Right atrium auricular region (tissue), 2 donors: ENCODE measurements at places on chromosomes 5 and 9.

GRCh38 chr5:56384186-56384585 is 151.1 kb upstream of the ANKRD55 start:
- no peak for DNase-seq

DNA sequence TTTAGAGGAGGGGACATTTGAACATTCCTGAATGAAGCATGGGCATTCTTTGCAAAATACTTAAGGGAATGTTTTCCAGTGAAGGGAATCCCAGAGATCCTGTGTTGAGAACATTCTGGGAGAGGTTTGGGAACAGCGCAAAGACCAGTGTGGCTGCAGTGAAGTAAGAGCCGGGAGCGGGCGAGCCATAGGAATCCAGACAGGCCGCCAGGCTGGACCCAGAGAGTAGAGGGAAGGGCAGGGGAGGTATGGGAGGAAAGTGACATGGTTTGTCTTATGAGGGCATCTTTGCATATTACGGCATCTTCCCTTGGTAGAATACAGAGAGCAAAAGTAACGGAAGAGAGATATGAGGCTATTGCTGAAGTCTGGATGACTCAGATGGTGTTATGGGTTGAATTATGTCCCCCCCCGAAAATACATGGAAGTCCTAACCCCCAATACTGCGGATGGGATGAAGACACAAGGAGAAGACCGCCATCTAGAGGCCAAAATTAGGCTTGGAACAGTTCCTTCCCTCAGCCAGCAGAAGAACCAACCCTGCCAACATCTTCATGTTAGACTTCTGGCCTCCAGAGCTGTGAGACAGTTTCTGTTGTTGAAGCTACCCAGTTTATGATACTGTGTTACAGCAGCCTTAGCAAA is 268.2 kb downstream of the MAST4 start:
- DNase-seq: no peak

DNA sequence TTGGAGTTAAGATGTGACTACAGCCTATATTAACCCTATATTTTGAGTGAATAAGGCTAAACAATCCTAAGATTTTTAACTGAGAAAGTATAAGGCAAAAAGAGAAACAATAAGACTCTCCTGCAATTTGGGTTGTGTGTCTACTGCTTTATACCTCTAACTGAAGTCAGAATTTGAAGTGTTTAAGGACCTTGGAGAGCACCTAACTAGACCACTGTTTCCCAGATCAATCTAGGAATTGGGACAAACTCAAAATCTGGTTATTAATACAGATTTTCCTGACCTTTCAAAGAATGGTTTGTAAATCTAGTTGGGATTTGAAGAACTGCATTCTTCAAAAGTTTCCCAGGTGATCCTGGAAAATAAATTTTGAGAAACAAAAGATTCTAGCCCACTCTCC is 42.1 kb downstream of the GABRA1 start:
- no peak for DNase-seq

DNA sequence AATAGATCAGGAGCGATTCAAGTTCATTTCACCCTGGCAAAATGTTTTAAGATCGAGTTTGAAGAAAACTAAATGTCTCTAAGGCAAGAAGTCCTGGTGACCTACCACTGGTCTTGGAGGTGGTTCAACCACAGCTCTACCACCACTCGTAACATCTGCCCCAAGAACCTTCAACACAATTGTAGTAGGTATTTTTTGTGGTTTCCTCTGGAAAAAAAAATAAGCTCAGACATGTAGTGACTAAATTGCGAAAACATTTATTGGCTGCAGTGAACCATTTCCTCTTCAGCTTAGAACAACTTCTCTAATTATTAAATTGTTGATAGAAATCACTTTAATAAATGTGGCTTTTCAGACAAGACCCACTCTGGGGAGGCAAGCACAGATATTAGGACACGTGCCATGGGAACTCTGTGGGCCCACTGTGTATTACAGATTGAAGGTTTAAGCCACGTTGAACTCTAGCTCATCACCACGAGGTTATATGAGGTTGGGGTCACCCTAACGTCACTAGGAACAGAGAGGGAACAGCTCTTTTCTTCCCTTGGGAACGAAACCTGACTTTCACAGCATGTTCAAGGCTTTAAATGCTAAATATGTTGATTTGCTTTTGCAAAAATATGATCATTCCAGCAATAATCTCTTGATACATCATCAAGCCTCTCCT is 142.9 kb downstream of the HSD17B3 start:
- no peak for DNase-seq

DNA sequence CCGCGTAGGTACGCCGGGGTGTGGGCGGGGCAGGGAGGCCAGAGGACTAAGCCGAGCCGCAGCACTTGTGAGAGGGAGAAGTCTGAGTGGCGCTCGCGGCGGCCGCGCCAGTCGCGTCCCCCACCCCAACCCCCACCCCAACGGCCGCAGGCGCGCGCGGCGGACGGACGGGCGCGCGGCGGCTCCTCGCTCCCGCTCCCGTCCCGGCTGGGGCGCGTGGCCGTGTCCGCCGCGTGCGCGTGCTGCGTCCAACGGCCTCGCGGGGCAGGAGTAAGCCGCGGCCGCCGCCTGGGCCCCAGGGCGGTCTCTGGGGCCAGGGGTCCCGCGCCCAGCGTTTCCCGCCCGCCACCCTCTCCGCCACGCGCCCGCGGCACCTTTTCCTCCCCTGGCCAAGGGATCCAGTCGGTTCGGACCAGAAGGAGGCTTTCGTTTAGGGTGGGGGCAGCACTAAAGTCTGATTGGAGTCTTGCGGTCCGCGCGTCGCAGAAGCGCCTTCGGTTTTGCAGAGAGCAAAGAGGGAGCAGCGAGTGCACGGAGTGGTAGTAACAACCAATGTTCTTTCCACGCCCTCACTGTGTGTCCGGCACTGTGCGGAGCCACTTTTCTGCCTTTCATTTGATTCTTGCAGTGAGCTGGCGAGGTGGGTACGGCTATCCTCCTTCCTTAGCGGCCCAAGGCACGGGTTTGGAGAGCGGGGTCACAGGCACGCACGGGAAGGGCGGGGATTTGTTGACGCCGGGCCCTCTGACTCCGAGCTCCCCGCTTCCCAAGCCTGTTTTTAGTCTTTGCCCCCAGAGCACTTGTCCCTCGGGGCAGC is 483 bp downstream of the G3BP1 start:
- peak; percentile 65 for DNase-seq

GRCh38 chr5:6372251-6373080 is 5.9 kb downstream of the MED10 start:
- DNase-seq: no peak
